ENCODE measurements at places on chromosomes 3 and 15.

DNA sequence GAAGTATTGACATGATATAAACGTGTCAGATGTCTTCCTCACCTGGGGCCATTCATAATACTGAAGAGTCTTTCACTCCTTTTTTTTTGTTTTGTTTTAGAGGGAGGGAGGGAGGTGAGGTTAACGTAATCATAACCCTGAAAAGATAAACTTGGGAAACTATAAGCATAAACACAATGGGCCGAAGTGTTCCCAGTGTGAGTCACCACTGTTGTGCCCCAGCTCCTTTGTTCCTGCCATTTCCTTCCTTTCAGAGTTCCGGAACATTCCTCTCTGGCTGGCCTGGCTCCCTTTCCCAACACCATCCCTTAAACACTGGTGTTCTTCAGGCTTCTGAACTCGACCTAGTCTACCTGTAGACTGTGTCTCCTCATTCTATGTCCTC lies 18.6 kb downstream of the PLD1 start:
- DNase-seq, result peak; percentile 58

DNA sequence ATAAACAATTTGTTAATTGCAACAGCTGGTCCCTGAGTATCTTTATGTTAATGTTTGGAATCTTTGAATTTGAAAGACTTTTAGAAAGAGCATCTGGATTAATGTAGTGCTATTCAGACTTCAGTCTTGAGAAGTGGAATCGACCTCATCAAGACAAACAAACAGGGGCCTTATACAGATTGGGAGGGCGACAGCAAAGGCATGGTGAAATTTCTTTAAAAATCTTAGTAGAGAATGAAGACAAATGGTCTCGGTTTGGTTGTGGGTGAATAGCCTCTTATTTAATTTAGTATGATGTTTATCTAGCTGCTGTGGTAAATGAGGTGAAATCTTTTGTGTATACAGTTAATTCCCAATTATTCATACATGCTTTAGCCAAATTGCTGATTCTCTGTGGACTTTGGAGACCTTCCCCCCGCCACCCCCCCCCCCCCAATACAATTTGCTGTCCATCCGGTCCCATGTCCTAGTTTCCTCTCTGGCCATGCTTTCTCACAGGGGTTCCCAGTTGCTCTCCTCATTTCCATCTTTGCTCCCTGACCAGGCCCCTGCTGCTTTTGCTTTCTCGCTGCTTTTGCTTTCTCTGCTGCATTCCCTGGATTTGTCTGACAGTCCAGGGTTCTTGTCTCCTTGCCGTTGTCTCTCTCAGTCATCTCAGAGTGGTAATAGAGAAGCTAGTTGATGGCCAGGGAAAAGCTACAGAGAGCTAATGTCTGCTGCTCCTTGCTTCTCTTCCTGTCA lies 135.3 kb downstream of the FNDC3B start:
- DNase-seq, result no peak

DNA sequence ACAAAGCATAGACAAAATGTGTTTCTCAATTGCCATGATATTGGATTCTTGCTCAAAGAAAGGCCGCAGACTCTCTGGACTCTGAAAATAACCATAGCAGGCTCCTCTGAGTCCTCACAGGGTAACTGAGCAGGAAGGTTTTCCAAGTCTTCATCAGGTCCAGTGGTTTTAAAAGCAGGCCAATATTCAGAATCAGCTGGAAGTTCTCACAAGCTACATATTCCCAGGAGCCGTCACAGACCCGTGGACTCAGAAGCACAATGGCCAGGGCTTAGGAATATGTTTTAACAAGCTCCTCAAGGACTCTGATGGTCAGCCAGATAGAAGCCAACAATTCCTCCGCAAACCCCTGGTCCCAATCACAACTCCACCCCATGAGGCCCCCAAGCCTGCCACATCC lies 256.1 kb upstream of the ADAMTS9 start:
- DNase-seq, result no peak

GRCh38 chr3:45841420-45841756 lies 531 bp downstream of the LZTFL1 start:
- no peak for DNase-seq

DNA sequence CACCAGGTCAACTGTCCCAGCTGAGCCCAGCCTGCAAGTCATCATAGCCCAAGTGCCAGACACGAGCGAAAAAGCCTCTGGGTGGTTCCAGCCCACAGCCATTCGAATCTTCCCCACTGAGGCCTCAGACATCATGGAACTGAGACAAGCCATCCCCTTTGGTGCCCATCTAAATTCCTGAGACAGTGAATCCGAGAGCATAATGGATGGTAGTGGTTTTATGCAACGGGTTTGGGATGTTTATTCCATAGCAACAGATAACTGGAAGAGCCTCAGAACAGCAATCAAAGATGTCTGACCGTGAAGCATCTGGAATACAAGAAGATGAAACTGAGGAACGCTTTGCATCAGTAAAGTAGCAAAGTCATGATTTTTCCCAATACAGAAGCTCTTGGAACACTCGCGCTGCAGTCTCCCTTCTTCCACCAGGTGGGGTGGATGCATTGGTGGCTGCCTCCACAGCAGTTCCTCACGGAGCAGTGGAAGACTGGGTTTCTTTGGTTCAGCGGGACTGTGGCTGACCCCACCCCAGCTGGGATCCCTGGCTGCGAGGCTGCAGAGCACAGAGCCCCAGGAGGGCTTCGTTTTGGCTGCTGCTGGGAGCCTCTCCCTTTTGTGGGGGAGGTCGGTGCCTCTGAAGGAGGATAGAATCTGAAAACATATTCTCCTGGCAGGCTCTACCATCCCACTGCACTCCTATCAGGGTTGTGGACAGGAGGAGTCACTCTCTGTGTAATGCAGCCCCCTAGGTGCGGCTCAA lies 26.4 kb upstream of the PDE8A start:
- no peak for DNase-seq

GRCh38 chr3:140448001-140448400 lies 229.9 kb upstream of the TRIM42 start:
- no peak for DNase-seq

DNA sequence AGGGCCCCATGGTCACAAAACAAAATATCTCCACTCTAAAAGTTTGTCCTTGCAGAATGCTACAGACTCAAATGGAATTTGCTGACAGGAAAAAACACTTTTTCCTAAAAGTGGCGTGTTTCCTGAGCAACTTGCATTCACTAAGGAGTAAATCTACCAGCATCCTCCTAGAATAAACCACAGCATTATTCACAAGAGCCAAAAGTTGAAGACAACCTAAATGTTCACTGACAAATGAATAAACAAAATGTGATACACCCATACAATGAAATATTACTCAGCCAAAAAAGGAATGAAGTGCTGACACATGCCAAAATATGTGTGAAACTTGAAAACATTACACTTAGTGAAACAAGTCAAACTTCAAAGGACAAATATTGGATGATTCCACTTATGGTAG lies 28.9 kb downstream of the ITGB5 start:
- no peak for DNase-seq

- DNase-seq, result no peak
These were observed 127.8 kb downstream of the STAG1 start for GRCh38 chr3:136624371-136624770.

GRCh38 chr3:113255854-113256615 lies 44.7 kb downstream of the BOC start:
- no peak for DNase-seq

- no peak for DNase-seq
These were observed 8.9 kb downstream of the RTP2 start for GRCh38 chr3:187693431-187693830.

DNA sequence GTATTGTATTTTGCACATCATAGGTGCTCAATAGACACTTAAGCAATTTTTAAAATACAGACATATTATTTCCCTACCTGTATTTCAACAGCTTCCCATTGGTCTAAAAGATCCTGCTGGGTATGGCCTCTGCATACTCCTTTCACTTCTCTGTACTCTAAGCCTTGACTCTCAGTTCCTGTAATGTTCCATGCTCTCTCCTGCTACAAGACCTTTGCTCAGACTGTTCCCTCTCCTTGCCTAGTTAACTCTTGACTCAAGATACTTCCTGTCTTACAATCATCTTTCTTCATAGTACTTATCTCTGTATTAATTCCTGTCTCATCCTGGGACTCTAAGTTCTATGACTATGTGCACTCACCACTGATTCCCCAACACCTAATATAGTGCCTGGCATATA lies 1.7 kb downstream of the SCN11A start:
- DNase-seq, result no peak

DNA sequence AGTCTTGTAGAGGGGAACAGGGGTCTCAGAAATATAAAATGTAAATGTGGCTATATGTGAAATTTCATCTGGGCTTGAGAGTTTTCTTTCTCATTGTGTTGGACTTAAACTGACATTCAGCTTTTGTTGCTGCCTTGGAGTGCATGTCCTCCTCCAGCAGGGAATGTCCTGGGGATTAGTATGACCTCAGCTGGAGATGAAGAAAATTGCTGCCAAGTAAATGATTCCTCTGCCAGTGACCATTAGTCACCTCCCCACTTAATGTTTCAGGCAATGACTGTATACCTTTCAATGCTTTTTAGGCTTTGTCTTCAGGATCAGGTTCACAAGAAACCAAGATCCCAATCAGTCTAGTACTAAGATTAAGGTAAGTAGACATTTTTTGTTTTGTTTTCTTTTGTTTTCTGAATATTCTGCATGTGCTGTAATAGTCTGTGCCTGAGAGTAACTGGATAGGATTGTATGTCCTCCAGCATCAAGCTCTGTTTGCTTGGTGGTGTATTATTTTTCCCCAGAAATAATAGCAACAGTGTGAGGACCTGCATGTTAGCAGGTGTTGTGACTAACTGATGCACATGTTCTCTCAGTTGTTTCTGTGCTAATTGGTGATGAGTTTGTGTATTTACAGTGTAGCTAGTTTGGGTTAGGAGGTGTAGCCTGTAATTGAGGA lies 18.1 kb upstream of the SLC22A13 start:
- DNase-seq, result peak; percentile 82

DNA sequence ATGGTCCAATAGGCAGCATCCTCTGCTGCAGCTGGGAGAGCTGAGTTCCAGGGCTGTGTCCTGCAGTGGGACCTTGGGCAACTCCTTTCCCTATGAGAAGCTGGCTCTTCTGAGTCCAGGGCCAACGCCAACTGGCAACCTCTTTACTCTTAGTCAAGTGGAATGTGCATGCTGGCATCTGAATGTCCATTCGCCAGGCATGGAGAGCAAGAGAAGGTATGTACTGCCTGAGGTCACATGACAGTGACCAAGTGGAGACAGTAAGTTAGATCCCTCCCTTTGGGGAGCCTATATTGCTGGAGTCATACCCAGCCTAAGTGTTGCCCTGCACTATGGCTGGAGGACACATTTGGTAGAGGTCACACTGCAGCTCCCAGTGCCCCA lies 12.1 kb downstream of the HEMK1 start:
- DNase-seq, result no peak

- DNase-seq, result no peak
These were observed 47.1 kb upstream of the CADPS start for GRCh38 chr3:62922326-62922725.

- DNase-seq, result no peak
These were observed 28.7 kb downstream of the BFSP2 start for GRCh38 chr3:133428552-133428951.

GRCh38 chr3:68256635-68257223 lies 602.3 kb upstream of the SUCLG2 start:
- no peak for DNase-seq

GRCh38 chr3:4471907-4472306 lies 4.8 kb upstream of the SUMF1 start:
- no peak for DNase-seq

GRCh38 chr3:64225695-64226499 lies 631 bp upstream of the PRICKLE2 start:
- DNase-seq, result no peak

DNA sequence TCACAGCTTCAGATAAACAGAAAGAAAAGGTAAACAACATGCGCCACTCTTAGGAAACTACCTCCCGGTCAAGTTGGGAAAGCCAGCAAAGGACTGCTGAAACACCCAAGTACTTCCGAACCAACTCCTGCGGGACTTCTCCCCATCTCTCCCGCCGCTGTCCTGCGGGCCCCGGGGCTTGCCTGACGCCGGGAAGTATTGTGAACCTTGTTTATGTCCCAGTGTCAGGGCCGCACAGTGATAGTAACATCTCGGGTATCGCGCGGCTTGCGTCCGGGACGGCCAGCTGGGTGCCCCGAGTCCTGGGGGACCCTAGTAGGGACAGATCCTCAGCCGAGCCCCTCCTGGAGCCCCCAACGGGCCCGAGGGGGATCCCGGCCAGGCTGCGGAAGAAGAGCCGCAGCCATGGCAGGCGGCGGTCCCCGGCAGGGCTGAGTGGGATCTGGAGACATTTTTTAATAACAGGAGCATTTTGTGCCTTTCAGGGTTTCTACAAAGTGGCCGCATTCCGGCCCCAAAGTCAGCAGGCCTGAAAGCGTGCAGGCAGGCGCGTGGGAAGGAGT lies 756 bp downstream of the CLPX start:
- peak; percentile 12 for DNase-seq

- DNase-seq, result no peak
These were observed 337.5 kb downstream of the GAP43 start for GRCh38 chr3:115960799-115961198.

DNA sequence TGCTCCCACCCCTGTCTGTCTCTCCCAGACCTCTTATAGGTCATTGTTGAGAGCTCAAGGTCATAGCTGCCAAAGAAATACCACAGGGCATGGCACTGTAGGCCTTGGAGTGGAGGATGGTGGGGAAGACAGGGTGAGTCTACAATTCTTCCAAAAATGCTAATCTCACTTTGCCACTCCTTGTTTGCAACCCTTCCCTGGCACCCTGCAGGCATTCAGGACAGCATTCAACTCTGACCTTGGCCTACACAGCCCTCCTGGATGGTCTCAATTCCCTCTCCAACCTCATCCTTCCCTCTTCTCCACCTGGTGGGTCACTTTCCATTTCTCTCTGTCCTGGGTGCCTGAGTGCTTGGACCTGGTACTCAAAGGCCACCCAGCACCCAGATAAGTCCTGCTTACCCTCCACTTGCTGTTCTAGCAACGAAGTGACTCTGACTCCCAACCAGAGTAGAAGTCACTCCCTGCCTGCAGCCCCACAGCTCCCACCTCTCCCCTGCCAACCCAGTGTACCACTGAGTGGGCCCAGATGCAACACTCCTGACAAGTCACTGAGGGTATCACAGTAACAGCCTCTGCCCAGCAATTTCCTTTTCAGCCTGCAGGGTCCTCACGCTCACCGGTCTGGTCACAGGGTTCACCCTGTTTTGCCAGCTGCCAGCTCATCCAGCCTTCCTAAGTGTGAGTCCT lies 36.6 kb downstream of the AMOTL2 start:
- no peak for DNase-seq

- DNase-seq, result no peak
These were observed 98.2 kb downstream of the FBN1 start for GRCh38 chr15:48547286-48547685.

DNA sequence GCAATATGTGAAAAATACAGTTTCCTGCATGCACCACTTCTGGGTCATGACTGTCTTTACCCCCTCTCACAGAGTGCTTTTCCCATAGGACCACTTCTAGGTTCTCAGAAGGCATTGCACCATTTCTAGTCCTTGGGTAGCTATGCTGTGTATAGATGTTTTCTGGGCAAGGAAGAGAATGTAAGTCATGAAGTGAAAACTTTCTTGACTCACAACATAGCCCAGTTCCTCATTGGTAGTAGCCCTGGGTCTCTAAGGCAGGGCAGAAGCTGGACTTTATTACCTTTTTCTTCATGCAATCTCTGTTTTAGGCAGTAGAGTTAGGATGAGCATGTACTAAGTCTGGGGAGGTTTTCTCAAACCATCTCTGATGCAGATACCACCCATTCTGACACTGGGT lies 203.1 kb downstream of the EPHB1 start:
- no peak for DNase-seq

GRCh38 chr15:72006382-72006781 lies 111.6 kb downstream of the MYO9A start:
- no peak for DNase-seq

GRCh38 chr3:163773136-163773535 lies 1305.2 kb downstream of the SI start:
- DNase-seq, result no peak

Measured in retinal pigment epithelial cell (primary cell).